ENCODE measurements at places on chromosomes 3 and 15. TPM values are rescaled to one million over a fixed set of nuclear protein-coding genes. Genes with fewer than 3 reads are reported as not detected.

Gene UPK1B
- not detected for total RNA-seq

Gene IL20RB
- total RNA-seq, result 22.9 TPM

Gene CHRNA5
- 0.46 TPM for total RNA-seq

Gene PLCL2
- 15.8 TPM for total RNA-seq

Gene GOLGA6D
- not detected for total RNA-seq

Gene SV2B
- total RNA-seq, result 0.79 TPM

Gene CCDC32
- 21.0 TPM for total RNA-seq

Gene KLF15
- 46.8 TPM for total RNA-seq

Gene ADAMTSL3
- 8.8 TPM for total RNA-seq

Gene AP3B2
- 3.6 TPM for total RNA-seq

Gene TERC
- 19.7 TPM for total RNA-seq

Gene IQCF5
- not detected for total RNA-seq

Gene SLC22A13
- 0.61 TPM for total RNA-seq

Gene P2RY1
- total RNA-seq, result 17.5 TPM

Gene CLDN1
- 18.9 TPM for total RNA-seq

Gene PPARG
- 44.6 TPM for total RNA-seq

Gene TRPM1
- not detected for total RNA-seq

Gene SLC9C1
- not detected for total RNA-seq
